ENCODE measurements at places on chromosomes 2 and 18. TPM values are rescaled to one million over a fixed set of nuclear protein-coding genes. Genes with fewer than 3 reads are reported as not detected.

Gene CNDP1
- polyA plus RNA-seq, result 0.02 TPM

Gene ITGB6
- polyA plus RNA-seq, result not detected

Gene GAL3ST2
- not detected for polyA plus RNA-seq

Gene SLC5A7
- polyA plus RNA-seq, result 0.43 TPM

Gene IL36A
- not detected for polyA plus RNA-seq

Gene PGAP1
- 3.2 TPM for polyA plus RNA-seq

Gene ADD2
- polyA plus RNA-seq, result 0.62 TPM

Gene PAIP2B
- 8.9 TPM for polyA plus RNA-seq

Gene B3GNT7
- 6.8 TPM for polyA plus RNA-seq

Gene TMEM127
- 44.7 TPM for polyA plus RNA-seq

Gene GATA6
- 30.2 TPM for polyA plus RNA-seq

Gene POTEE
- polyA plus RNA-seq, result not detected

Gene CCDC68
- 11.2 TPM for polyA plus RNA-seq

Gene PLGLB2
- not detected for polyA plus RNA-seq

Gene TRIM43
- not detected for polyA plus RNA-seq

Gene TDRD15
- polyA plus RNA-seq, result not detected

Gene LRPPRC
- polyA plus RNA-seq, result 27.6 TPM

Gene POTEC
- not detected for polyA plus RNA-seq

Gene EMILIN1
- 8.6 TPM for polyA plus RNA-seq

Gene SERPINB11
- not detected for polyA plus RNA-seq

Data from ovary (tissue), 10 donors.